ENCODE measurements at places on chromosomes 1 and 21.

GRCh38 chr1:56220021-56220420 is 359.3 kb downstream of the PLPP3 start:
- DNase-seq: no peak

- no peak for DNase-seq
Observed at GRCh38 chr1:151146072-151146411, 389 bp downstream of the SEMA6C start.

GRCh38 chr1:6911974-6912373 is 126.7 kb downstream of the CAMTA1 start:
- DNase-seq: no peak

DNA sequence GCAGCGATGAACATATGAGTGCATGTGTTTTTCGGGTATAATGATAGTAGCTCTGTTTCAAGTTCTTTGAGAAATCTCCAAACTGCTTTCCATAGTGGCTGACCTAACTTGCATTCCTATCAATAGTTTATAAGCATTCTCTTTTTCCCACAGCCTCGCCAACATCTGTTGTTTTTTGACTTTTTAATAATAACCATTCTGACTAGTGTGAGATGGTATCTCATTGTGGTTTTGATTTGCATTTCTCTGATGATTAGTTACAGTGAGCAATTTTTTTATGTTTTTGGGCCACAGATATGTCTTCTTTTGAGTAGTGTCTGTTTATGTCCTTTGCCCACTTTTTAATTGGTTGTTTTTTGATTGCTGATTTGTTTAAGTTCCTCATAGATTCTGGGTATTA is 10.6 kb upstream of the RUNX1 start:
- peak; percentile 70 for DNase-seq

DNA sequence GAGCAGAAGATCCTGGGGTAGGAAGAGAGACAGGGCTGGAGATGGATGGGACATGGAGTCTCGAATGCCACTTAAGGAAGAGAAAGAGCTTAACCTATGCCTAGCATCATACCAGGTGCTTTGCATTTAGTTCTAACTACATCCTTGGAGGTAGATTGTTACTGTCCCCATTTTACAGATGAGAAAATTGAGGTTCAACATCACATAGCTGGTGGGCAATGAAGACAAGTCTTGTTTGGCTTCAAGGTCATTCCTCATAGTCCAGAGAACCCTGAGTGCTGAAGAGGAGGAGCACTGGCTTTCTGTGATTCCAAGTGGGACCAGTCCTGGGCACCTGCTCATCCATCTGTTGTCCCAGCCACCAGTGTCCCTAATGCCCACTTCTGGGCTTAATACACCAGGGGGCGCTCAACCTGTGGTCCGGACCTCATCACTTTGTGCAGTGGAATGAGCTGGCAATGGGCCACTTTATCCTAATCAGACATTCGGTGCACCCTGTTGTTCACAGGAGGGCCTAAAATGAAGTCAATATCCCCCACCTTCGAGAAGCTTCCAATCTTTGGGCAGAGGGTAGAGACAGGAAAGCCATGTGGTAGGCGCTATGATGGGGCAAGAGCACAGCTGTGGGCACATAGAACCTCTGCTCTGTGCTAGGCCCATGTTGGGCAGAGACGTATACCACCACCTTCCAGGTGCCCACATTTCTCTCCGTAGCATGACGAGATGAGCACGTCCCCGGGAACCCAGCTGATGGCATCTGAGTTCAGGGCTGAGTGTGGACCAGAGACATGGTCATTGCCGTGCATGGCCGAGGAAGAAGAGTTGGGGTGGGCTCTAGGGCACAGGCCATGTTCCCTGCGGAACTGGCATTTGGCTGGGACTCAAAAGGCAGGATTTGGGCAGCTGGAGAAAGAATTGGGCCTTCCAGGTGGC is 9.2 kb downstream of the RPS6KA1 start:
- peak; percentile 52 for DNase-seq

GRCh38 chr1:5713101-5714010 is 278.9 kb downstream of the NPHP4 start:
- no peak for DNase-seq

- no peak for DNase-seq
Observed at GRCh38 chr1:3295846-3296245, 158.6 kb upstream of the ARHGEF16 start.

GRCh38 chr1:75421371-75421770 is 189.5 kb downstream of the SLC44A5 start:
- DNase-seq: no peak

- DNase-seq: peak; percentile 43
Observed at GRCh38 chr1:3491291-3492246, 37.1 kb downstream of the ARHGEF16 start.

DNA sequence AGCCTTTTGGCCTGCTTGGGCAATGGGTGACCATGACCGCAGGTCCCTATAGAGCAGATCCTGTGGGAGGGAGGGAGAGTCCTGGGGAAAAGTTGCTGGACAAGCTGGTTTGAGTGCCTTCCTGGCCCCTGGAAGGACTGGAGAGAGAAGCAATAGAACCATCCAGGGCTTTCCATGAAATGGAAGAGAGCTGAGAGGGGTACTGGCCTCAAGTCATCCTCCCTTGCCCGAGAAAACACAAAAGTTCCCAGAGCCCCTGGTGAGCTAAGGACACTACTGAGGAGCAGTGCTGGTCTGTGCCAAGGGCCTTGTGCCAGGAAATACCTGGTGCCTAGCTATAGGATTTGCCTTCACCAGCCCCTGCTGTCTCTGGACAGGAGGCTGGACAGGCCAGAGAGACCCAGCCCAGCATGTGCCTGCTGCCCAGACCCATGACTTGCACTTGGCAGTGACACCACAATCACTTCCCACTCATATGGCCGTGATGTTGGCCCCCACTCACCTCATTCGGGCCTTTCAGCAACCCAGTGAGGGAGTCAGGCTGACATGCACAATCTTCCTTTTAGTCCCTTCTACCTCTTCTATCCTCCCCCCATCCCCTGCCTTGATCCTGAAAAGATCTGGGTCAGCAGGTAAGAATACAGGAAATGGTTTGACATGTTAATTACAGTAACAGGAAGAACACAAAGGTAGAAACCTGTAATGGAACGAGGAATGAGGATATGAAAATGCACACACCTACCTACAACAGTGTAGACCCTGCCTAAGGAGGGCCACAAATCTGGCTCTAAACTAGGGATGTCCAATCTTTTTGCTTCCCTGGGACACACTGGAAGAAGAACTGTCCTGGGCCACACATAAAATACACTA is 7.0 kb downstream of the SH3BP5L start:
- DNase-seq: no peak

GRCh38 chr21:15441060-15441493 is 288.7 kb upstream of the USP25 start:
- no peak for DNase-seq

DNA sequence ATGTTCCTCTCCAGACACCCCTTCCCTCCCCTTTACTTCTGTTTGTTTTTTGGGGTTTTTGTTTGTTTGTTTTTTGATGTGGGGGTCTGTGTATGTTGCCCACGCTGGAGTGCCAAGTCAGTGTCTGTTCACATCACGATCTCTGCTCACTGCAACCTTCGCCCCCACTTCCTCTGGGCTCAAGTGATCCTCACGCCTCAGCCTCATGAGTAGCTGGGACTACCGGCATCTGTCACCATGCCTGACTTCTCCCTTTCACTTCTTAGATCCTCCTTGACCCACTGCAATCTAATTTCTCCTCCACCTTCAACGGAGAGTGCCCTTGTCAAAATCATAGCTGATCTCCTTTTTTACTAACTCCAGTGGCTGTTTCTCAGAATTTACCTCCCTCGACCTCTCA is 100.7 kb upstream of the KIF26B start:
- no peak for DNase-seq

DNA sequence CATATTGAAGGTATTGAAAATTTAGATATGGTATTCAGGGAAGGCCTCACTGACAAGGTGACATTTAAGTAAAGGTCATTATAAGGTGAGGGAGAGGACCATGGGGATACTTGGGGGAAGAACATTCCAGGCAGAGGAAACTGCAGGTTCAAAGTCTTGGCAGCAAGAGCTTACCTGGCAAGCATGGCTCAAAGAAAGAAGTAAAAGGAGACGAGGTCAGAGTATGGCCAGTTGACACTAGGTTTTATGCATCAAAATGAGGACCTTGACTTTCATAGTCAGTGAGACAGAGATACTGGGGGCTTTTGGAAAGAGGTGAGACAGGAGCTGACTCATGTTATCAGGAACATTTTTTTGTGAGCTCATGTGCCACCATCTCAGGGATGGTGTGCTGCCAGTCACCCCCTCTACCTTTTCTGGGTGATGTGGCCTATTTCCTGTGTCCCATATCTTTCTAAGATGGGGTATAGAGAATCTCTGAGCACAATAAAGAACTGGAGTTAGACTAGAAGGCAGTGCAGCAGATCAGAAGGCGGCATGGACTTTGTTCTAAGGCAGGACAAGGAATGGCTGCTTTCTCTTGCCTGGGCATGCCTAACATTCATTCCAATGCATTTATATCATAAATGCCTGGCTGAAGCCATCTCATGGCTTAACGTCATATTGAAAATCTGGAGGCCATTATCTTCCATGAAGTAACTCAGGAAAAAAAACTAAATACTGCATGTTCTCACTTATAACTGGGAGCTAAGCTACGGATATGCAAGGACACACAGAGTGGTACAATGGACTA is 406.7 kb downstream of the NTNG1 start:
- DNase-seq: peak; percentile 40

- DNase-seq: peak; percentile 60
Observed at GRCh38 chr1:43893006-43893405, 40.6 kb upstream of the ARTN start.

- no peak for DNase-seq
Observed at GRCh38 chr1:105874621-105875020, 1181.9 kb upstream of the PRMT6 start.

DNA sequence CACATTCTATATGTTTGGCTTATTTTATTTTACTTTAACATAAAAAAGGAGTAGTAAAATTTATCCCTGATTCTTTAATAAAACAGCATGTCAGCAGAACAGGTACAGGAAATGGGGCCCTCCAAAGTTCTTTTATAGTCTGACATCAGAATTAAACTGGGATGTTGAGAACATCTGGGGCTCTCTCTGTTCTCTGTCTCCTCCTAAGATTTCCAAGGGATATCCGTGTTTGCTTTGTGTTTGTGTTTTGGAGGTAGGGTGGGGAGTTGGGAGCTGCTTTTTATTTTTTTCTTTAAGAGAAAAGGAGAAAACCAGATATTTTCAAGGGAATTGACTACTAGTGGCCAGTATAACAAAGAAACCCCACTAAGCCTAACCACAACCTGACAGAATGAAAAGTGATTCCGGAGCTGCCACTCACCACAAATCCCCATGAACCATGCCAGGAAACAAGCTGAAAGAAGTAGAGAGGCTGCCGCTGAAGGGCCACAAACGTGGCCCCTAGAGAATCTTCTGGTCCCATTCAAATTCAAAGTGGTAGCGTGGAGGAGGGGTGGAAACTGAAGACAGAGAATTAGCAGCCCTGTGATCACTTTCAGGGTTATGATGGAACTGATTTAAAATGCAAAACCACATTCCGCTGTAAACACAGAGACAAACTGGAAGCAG is 369.6 kb upstream of the ADGRL2 start:
- DNase-seq: no peak
